ENCODE measurements at places on chromosomes 5 and 9.

DNA sequence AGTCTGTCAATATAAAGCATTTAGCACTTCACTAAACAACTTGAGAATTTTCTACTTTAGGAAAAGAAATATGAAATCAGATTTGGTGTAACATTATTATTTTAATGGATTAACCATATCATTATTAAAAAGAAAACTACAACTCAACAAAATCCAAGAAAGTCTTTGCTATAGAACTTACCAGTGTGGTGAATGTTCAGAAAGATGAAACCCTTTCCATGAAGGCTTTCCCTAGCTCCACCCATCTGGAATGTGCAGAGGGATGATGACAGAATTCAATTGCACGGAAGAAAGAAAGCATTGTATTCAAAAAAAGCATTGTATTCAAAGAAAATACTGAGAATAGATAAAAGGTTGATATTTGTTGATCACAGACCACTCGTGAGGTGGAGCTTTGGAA is 328.6 kb upstream of the NUDT12 start:
- no peak for DNase-seq

DNA sequence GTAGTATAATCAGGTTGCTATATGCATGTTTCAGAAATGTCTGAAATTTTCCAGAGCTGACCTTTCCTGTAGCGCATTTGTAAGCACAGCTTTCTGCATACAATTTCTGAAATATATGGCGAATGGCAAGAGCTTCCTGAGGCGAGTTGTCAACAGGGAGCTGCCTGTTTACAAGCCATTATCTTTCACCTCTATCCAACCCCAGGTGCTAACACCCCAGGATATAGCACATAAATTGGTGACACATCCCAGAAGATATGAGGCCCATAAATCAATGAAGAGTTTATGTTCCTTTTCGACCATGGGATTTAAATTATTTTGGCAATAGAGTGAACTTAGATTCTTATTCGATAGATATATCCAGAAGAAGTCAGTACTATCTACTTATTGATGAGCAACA is 379.8 kb downstream of the KDM4C start:
- DNase-seq, result no peak

DNA sequence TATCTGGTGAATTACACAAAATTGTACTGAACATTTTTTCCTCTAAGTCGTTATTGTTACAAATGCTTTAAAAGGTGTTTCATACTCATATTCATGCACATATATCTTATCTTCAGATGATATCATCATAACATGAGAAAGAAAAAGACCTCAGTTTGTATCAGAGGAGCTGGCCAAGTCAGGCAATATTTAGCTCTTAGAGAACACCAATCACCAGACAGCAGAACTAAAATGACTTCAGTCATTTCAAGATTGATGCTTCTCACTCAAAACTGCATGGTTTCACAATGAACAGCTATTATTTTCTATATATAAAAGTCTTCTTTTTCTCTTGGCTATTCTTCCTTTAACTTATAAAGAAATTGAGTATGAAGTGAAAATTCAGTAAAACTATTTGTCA is 44.6 kb downstream of the TSSK1B start:
- no peak for DNase-seq

- DNase-seq, result no peak
Measured at GRCh38 chr5:147898875-147899401, 7.4 kb downstream of the C5orf46 start.
